Stimulated activated CD8-positive, alpha-beta memory T cell treated with anti-CD3 and anti-CD28 coated beads, Interleukin-2, amount 100 ng/mL, for 48 hours (primary cell): ENCODE measurements at places on chromosomes 4 and X.

GRCh38 chr4:11480683-11481082, 52.0 kb upstream of the HS3ST1 start:
- DNase-seq = no peak

DNA sequence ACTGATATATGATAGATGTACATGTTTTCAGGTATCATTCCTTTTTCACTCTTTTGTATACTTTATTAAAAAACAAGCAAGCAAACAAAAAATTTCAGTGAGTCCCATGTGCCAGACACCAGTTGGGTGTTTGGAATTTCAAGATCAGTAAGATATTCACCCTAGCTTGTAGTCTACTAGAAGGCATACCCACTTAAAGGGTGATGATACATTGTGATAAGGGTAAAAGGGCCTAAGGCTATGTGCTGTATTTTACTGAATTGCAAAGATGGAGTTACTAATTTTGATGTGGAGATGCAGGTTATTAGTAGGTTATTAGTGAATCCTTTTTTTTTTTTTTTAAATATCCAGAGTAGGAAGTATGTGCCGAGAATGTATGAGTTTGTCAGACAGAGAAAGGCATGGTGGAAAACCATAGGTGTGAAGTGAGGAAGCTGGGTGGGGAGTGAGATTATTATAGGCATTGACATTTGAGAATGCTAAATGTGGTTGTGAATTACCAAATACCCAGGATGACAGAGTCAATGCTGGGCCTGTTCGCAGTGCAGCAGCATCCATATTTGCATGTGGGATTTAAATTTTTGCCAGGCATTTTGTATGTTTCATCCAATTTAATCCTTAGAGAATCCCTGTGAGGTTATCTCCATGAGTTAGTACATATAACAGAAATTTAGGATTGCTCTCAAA, 10.1 kb downstream of the STIM2 start:
- DNase-seq = no peak

DNA sequence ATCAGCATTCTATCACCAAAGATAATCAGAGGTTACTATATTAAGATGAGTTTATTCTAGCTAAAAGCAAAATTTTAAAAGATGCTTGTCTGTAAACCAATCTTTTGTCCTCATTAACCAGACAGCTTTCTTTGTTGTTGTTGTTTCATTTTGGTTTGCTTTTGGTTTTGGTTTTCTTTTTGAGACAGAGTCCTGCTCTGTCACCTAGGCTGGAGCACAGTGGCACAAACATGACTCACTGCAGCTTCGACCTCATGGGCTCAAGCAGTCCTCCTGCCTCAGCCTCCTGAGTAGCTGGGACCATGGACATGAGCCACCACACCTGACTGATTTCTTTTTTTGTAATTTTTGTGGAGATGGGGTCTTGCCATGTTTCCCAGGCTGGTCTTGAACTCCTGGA, 102.9 kb downstream of the COX18 start:
- no peak for DNase-seq

DNA sequence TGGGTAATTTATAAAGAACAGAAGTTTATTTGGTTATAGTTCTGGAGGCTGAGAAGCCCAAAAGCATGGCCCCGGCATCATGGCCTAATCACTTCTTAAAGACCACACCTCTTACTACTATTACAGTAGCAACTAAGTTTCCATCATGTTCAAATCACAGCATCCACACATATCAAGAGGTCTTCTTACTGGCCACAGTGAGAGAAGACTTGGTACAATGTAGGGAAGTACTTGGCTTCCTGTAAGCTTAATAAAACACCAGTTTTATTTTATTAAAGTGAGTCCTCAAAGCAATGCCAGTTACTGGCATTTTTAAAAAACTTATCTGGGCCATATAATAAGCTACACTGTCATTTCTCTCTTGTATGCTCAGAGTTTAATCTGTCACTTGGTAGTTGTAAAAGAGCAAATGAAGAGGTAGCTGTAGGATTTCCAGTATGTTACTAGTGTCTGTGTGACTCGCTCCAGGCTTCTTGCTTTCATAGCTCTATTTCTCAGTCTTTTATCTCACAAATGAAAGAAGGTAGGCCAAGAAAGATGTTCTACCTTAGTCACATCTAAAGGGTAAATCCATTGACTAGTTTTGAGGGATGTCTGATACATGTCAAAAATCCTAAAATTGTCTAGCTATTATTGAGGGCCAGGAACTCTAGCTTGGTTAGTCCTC, 159.2 kb upstream of the CPEB2 start:
- no peak for DNase-seq

DNA sequence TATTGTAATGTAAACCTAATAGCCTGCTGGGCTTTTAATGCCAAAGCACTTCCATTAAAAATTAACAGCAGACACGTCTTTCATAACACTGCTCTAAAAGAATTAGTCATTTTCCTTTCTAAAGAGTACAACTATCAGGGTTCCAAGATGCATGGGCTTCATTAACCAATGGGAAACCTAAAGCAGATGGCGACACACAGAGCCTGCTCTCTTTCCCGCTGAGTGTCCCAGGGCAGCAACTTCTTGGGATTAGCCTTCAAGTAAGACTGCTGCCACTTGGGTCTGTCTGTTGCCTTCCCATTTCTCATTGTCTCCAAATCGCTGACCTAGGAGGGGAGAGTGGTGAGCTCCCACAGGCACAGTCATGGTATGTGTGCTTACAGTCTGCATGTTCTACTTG, 14.0 kb upstream of the PHKA2 start:
- DNase-seq = no peak

- DNase-seq = no peak
These were observed 143.3 kb upstream of the KCNIP4 start for GRCh38 chr4:22091906-22092305.

DNA sequence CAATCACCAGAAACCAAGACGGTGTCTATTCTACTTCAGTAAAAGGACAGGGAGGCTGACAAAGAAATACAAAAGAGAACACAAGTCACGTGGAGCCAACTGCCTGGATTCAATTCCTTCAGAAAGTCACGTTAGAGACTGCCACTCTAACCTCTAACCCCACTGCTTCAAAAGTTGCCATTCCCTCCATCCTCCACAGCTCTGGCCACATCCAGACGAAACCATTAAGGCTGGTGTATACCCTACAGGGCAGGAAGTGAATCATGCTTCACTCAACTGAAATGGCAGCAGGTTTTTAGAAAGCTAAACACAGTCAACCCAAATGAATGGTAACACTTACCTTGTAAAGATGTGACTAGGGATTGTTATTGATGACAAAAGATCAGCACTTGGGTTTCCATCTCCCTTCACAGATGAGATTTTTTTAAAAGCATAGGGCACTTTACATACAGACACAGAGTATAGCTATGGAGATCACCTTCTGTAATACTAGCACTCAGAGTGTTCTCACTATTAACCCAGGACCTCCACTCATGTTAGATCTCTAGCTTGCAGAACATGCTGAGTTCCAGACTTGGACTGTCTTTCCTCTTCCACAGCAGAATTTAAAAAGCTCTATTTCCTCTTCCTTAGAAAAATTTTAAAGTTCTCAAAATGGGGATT, 37.4 kb downstream of the MAML3 start:
- no peak for DNase-seq

DNA sequence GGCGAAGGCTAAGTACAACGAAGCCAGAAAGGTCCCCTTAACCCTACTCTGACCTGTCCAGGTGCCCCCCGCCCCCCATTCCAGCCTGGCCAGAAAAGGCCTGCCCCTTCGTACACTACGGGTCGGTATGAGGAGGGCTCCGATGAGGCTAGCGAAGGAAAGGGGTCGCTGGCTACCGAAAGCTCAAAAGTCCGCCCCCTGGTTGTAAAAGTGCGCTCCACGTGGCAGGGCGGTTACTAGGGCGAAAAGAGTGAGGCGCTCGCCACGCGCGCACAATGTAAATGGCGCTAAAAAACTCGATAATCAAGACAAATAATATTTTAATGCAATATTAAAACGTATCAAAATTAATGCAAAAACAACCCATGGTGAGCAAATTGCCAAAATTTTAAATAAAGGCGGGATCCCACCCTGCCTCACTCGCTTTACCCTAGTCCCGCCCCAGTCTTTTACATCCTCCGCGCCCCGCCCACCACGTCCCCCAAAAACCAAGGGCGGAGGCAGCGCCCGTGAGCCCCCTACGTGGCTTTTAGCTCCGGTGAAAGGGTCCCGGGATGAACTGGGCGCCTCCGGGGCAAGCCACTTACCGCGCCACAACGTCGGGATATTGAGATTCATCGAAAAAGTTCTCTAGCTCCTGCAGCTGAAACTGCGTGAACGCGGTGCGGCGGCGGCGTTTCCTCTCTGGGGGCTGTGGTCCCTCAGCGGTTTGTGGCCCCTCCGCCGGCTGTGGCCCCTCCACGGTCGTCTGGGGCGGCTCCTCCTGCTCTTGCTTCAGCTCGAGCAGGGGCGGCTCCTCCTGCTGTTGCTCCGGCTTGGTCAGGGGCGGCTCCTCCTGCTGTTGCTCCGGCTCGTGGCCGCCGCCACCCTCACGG, 929 bp downstream of the ESX1 start:
- DNase-seq = no peak

GRCh38 chr4:6960628-6961412, 51.2 kb downstream of the TBC1D14 start:
- no peak for DNase-seq

- no peak for DNase-seq
These were observed 83.7 kb downstream of the FREM3 start for GRCh38 chr4:143616771-143617170.

- no peak for DNase-seq
These were observed 54.3 kb upstream of the MAGEB2 start for GRCh38 chrX:30161043-30161442.

DNA sequence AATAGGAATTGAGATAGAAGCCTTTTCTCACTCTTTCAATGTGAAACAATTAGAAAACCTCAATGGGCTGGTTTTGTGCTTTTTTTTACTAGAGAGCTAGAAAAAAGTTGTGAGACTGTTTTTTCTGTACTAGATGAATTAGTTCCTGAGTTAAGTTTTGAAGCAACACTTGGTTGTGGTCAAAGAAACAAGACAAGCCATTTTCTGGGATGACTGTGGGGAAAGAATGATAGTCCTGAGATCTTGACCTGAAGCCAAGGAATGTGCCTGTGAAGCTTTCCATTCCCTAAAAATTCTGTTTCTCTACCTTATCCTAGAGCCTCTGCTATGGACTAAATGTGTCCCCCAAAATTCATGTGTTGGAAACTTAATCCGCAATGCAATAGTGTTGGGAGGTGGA, 157.8 kb upstream of the TLL1 start:
- no peak for DNase-seq

GRCh38 chr4:40648131-40648530, 18.5 kb upstream of the RBM47 start:
- DNase-seq = no peak

DNA sequence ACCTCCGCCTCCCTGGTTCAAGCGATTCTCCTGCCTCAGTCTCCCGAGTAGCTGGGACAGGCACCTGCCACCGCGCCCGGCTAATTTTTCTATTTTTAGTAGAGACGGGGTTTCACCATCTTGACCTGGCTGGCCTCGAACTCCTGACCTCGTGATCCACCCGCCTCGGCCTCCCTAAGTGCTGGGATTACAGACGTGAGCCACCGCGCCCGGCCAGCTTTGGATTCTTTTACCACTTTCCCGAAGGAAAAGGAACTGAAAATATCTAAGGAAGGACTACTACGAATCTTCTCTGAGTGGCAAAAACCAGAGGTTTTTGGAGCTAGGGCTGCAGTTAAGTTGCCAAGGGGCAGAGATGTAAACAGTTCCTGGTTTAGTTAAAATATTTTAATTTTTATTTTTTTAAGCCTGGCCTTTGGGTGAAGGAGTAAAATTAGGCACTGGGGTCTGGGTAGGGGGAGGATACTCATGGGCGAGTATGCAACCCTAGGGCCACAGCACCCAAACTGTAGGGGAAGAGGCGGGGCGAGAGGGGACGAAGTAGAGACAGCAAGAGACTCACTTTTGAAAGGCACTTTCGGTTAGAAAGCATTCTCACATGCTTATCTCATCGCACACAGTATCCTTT, 525 bp upstream of the CISD2 start:
- no peak for DNase-seq

DNA sequence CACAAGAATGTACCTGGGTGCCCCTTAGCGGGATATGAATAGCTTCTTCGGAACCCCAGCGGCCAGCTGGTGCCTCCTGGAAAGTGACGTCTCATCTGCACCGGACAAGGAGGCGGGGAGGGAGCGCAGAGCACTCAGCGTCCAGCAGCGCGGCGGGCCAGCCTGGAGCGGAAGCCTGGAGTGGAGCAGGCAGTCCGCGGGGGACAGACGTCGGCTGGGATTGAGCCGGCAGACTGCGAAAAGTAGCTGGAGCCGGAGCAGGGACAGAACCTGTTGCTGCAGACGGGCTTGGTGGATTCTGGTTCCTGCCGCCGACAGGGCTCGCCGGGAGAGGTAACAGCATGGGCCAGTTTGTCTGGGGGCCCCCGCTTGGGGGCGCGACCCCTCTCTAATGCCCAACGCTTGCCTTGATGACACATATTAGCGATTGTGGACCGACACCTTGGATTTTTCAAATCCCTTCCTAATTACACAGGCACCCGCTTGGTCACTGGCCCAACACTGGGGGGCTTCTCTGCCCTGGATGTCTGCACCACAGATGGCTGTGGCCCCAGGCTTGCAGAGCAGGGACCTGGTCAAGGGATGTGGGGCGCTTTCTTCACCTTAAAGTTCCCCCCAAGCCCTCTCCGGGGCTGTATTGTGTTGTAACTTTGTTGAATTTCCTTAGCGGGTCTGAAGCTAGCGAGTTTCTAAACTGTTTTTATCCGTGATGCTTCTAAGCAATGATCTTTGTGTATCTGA, at the start of gene NPFFR2:
Gene NPFFR2, plus strand, starts transcription at position 133 of the 741 bp plus-strand sequence. CDS start 96,592 bp downstream, outside the sequence.
- no peak for DNase-seq

GRCh38 chr4:98720871-98721480, 62.6 kb upstream of the TSPAN5 start:
- no peak for DNase-seq

- DNase-seq = no peak
These were observed 54.5 kb downstream of the TAF1 start for GRCh38 chrX:71420686-71421085.

DNA sequence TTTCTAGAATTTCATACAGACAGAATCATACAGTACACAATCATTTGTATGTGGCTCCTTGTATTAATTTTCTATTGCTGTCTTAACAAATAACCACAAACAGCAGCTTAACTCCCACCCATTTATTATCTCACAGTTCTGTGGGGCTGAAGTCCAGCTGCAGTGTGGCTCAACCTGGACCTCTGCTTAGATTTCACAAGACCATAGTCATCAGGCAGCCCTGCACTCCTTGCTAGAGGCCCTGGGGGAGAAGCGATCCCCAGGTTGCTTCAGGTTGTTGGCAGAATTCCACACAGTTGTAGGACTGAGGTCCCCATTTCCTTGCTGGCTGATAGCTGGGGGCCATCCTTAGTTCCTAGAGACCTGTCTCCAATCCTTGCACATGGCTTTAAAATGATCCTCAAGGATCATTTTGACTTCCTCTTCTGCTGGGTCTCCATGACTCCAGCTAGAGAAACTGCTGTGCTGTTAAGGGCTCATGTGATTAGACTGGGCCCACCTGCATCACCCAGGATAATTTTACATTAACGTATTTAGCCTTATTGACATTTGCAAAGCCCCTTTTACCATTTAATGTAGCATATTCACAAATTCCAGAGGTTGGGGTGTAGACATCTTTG, 60.9 kb upstream of the SMAD1 start:
- DNase-seq = no peak

GRCh38 chr4:118587946-118588345, 97.2 kb upstream of the METTL14 start:
- DNase-seq = no peak

GRCh38 chrX:135295944-135296305, 13.4 kb upstream of the ETDC start:
- DNase-seq = no peak
